Caki2 (cell line): ENCODE measurements at places on chromosomes 2 and 18.

DNA sequence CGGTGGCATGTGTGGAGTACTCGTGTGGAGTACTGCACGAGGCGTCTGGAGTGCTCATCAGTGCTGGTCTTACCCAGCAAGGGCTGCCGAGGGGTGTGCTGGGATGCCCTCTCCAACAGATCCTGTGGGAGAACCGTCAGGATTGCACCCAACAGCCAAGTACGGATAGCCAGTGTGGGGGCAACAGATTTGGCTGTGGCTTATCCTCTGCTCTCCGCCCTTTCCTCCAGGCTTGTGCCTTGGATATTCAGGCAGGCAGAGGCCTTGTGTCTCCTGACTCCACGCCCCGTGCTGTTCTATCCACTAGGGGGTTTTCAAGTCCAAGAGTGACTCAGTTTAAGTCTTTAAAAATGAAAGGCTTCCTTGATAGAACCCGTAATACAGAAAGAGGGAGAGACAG is 321.0 kb upstream of the HS6ST1 start:
- DNase-seq = no peak

GRCh38 chr2:85326406-85327159 is 1.2 kb downstream of the TGOLN2 start:
- no peak for DNase-seq

- DNase-seq = peak; percentile 1
Observed at GRCh38 chr18:68948622-68949021, 150.7 kb downstream of the CCDC102B start.

DNA sequence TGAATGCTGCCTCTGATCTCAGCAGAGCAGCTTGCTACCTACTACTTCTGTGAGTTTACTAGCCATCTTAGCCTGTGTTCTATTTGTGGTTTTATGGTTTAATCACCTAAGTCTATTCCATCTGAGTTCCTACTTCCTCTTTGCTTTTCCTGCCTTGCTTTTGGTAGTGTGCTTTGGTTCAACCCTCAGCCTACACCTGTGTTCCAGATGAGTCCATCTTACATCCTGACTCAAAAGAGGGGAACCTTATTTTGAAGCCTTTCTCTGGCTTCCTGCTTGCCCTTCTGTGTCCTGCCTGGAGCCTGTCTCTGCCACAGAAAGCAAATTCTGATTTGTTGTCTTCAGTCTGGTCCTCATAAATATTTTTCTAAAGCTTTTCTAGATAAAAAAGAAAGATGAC is 530.3 kb upstream of the MEX3C start:
- no peak for DNase-seq

DNA sequence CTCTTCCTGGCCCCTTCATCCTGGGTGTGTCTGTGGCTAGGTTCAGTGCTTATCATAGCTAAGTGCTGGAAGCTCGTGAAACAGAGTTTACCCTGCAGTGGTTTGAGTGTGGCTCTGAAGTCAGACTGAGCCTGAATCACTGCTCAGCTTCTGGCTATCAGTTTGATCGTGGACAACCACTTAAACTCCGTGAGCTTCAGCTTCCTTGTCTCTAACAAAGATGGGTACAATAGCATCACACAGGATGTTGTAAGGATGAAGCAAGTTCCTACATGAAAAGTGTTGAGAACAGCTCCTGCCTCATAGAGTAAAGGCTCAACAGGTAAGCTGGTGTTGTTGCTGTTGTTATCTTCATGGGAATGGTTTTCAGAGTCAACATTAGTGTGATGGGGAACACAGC is 210.3 kb downstream of the CLIP4 start:
- DNase-seq = no peak

DNA sequence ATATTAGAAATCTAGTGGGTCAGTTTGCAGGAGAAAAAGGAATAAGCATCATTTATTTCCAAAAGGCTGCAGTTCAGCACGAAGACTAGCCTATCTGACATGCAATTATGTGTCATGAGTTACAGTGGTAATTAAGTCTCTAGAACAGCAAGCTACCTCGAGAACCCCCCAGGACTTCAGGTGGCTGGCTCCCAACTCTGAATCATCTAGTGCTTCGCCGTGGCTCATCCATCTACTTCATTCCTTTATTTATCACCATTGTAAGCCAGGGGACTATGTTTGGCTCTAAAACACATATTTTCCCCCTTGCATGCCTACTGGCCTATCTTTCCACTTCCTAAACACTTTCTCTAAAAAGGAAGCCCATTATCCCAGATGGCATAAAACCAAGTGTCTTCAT is 121.6 kb downstream of the TXNL1 start:
- DNase-seq = no peak

DNA sequence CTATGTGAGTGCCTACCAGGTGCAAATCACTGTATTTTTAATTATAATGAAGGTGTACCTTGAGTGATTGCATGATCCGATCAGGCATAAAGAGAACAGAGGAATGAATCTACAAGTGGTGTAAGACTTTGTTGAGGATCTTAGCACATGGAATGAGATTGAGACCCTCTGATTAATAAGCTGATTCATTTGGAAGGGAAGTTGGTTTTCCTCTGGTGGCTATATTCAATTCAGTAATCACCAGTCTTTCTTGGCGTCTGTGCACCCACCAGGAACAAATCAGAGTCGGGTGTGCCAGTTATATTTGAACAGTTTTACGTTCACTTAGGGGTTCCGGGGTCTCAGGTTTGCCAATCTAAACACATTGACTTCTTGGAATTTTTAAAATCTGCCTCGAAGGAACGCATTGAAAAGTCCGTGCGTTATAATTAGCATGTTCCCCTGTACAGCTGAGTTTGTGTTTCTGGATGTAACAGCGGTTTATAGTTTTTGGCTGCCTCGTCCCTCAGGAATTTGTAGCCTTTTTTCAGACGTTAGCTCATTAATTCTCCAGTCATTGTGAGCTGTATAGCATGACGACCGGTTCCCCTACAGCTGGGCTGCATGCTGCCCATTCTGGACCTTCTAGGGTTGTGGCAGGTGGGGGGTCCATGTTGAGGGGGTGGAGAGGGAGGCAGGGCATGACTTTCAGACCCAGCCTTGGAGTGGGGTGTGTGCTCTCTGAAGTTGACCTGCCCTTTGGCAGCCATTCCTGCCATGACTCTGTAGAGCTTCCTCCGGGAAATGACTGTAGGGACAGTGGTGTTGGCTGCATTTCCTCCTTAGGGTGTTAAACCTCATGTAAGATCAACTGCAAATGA is 20.3 kb downstream of the MYO1B start:
- peak; percentile 21 for DNase-seq
